ENCODE measurements at places on chromosomes 6 and 20. TPM values are rescaled to one million over a fixed set of nuclear protein-coding genes. Genes with fewer than 3 reads are reported as not detected.

- no peak overlapping the region for H3K4me3 ChIP-seq
- no peaks in the 10 kb centered on the region for H3K4me1 ChIP-seq
- no peak for DNase-seq
- H3K36me3 ChIP-seq = peaks cover 48% of the 10 kb centered on the region
- H3K27ac ChIP-seq = no peak overlapping the region
Observed at GRCh38 chr20:31522731-31523130, 8.5 kb downstream of the HM13 start.

GRCh38 chr6:89434954-89435353, 2.0 kb downstream of the ANKRD6 start:
- H3K4me3 ChIP-seq = no peak overlapping the region
- no peak overlapping the region for H3K27ac ChIP-seq
- peaks cover 10% of the 10 kb centered on the region for H3K4me1 ChIP-seq

DNA sequence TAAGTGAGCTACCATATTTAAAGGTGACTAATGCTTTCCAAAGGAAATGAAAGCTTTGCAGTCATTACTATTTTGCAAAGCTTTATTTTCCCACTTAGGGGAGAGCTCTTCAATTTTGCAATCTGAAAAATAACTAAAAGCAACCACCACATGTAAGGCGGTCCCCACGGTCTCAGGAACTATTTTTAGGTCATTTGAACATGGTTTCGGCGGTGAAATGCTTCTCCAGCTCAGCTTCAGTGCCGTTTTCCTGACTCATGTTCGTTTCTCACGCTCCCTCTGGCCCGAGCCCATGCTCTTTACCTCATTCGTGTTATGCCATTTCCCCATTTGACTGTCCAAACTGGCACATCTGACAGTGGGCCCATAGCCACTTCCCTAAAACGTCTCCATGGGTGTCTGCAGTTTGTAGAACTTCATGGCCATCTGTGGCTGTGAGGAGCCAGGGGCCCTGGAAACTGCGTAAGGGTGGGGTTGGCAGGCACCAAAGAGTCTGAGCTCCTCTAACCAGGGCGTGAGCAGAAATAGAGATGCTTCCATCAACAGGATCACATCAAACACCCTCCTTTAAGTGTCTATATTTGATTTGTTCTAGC, 46.5 kb downstream of the ADTRP start:
- H3K27ac ChIP-seq = no peak overlapping the region
- H3K27me3 ChIP-seq = no peaks in the 10 kb centered on the region
- no peak overlapping the region for H3K4me3 ChIP-seq
- no peaks in the 10 kb centered on the region for H3K36me3 ChIP-seq
- no peaks in the 10 kb centered on the region for H3K4me1 ChIP-seq

The MROH8 gene
- 5.1 TPM for total RNA-seq

GRCh38 chr20:38373898-38374297, 27.6 kb downstream of the LBP start:
- no peak overlapping the region for H3K4me3 ChIP-seq
- H3K4me1 ChIP-seq = no peaks in the 10 kb centered on the region
- H3K27ac ChIP-seq = no peak overlapping the region
- H3K36me3 ChIP-seq = no peaks in the 10 kb centered on the region
- H3K27me3 ChIP-seq = peaks cover 10% of the 10 kb centered on the region

- H3K4me3 ChIP-seq = no peak overlapping the region
- H3K27ac ChIP-seq = no peak overlapping the region
- no peak for DNase-seq
- H3K4me1 ChIP-seq = peaks cover 12% of the 10 kb centered on the region
- H3K36me3 ChIP-seq = no peaks in the 10 kb centered on the region
- no peaks in the 10 kb centered on the region for H3K27me3 ChIP-seq
Observed at GRCh38 chr6:113777601-113778000, 79.5 kb upstream of the MARCKS start.

DNA sequence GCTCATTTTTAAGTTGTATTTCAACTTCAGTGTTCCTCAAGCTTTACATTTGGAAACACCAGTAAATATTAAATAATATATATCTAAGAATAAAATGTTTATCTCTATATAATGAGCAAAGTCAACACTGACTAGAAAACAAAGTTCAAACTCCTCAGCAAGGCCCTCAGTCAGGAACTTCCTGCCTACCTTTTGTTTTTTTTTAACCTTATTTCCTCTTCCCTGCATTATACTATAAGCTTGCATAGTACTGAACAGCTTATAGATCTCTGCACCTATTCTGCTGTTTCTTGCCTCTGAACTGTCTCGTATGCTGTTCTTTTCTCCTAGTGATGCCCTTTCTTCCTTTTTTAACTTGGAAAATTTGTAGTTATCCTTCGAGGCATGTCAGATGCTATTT, 29.6 kb downstream of the ADGB start:
- no peak overlapping the region for H3K27ac ChIP-seq
- H3K4me3 ChIP-seq = no peak overlapping the region
- H3K4me1 ChIP-seq = no peaks in the 10 kb centered on the region
- no peaks in the 10 kb centered on the region for H3K27me3 ChIP-seq

GRCh38 chr6:43890197-43891062, 120.4 kb downstream of the VEGFA start:
- no peaks in the 10 kb centered on the region for H3K27me3 ChIP-seq
- H3K4me1 ChIP-seq = peaks cover 31% of the 10 kb centered on the region
- H3K36me3 ChIP-seq = no peaks in the 10 kb centered on the region
- no peak overlapping the region for H3K27ac ChIP-seq
- H3K4me3 ChIP-seq = no peak overlapping the region

DNA sequence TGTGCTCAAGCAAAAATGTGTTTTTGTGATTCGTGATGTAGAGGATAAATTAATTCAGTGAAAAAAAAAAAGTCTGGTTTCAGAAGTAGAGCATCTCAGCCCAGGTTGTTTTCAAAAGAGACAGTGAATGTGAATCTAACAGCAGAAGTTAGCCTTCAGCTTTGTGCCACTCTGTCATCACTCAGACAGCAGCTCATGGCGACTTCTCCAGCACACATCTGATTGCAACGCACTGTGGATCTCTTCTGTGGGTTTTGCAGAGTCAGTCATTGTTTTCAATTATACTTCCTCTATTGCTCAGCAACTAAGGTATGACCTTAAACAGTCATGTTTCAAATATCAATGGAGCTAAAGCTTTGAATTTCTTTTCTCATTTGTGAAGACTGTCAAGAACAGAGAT, 335.5 kb upstream of the POU3F2 start:
- H3K4me3 ChIP-seq = no peak overlapping the region
- no peak overlapping the region for H3K27ac ChIP-seq
- DNase-seq = no peak

DNA sequence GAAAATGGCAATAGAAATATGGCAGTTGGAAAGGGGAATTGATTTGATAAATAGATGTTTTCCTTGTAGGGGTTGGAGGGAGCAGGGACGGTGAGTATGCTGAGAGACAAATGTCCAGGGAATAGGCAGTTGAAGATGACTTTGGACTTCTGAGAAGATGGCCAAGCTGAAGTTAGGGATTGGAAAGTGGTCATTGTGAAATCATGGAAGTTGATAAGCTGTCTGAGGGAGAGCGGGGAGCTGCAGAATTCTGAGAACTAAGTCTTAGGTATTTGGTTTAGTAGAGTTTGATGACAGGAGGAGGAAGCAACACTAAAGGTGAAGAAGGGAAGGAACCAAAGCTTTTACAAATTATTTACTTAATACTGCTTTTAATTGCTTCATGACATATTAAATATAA, 15.1 kb downstream of the NDUFAF5 start:
- H3K36me3 ChIP-seq = peaks cover 85% of the 10 kb centered on the region
- no peaks in the 10 kb centered on the region for H3K27me3 ChIP-seq
- H3K27ac ChIP-seq = no peak overlapping the region
- DNase-seq = no peak

GRCh38 chr6:115004204-115004603, 661.4 kb upstream of the HS3ST5 start:
- H3K27me3 ChIP-seq = no peaks in the 10 kb centered on the region
- H3K4me3 ChIP-seq = no peak overlapping the region
- DNase-seq = no peak

- no peak for DNase-seq
- H3K4me3 ChIP-seq = no peak overlapping the region
- H3K4me1 ChIP-seq = peaks cover 19% of the 10 kb centered on the region
- no peak overlapping the region for H3K27ac ChIP-seq
- H3K27me3 ChIP-seq = no peaks in the 10 kb centered on the region
- no peaks in the 10 kb centered on the region for H3K36me3 ChIP-seq
Observed at GRCh38 chr6:41451039-41451438, 95.1 kb upstream of the FOXP4 start.
